ENCODE measurements at places on chromosomes 4 and X. TPM values are rescaled to one million over a fixed set of nuclear protein-coding genes. Genes with fewer than 3 reads are reported as not detected.

GRCh38 chr4:835148-836002 lies 9.4 kb upstream of the CPLX1 start:
- H3K4me3 ChIP-seq: no peak overlapping the region
- H3K4me1 ChIP-seq: no peaks in the 10 kb centered on the region
- peak; percentile 38 for DNase-seq
- no peaks in the 10 kb centered on the region for H3K36me3 ChIP-seq

PDE5A gene
- total RNA-seq: 52.7 TPM

CCKAR gene
- total RNA-seq: 0.79 TPM

CACNA1F gene
- 0.32 TPM for total RNA-seq
